RWPE1 (cell line): ENCODE measurements at places on chromosomes 13 and 19.

DNA sequence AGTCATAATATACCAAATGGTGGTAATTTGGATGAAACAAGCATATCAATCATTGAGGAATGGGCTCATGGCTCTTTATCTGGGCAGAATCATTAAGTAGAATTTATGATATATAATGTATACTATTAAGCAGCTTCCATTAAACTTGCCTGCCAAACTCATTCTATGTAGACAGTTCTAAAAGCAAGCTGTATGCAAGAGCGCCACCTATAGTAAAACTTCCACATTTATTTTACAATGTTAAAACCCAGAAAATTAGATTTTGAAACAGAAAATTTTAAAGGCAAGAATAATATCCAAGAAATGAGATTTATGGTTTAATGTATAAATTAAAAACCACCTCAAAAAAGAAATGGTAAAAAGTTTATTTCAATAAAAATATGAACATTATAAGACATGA lies 161.5 kb downstream of the MZT1 start:
- peak; percentile 11 for DNase-seq

- peak; percentile 31 for DNase-seq
These were observed 926 bp upstream of the HNRNPUL1 start for GRCh38 chr19:41263042-41263849.

GRCh38 chr19:35727053-35727955 lies 9.5 kb downstream of the KMT2B start:
- no peak for DNase-seq

- DNase-seq, result no peak
These were observed 8.7 kb upstream of the ZNF492 start for GRCh38 chr19:22625266-22626035.

DNA sequence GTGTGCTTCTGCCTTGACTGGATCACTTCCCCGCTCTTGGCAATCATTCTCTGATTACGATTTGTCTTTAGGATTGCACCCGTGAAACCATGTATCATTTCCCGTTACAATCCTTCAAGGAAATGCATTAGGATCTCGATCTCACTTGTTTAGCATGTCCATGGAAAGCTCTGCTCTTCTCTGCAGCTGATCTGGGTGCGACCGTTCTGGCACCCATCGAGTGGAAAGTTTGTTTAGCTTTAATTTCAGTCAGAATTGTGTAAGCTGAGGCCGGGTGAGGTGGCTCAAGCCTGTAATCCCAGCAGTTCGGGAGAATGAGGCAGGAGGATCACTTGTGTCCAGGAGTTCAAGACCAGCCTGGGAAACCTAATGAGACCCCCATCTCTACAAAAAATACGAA lies 30.9 kb downstream of the NUMBL start:
- DNase-seq, result no peak

GRCh38 chr13:36606060-36606459 lies 67.8 kb upstream of the SERTM1 start:
- DNase-seq, result no peak

DNA sequence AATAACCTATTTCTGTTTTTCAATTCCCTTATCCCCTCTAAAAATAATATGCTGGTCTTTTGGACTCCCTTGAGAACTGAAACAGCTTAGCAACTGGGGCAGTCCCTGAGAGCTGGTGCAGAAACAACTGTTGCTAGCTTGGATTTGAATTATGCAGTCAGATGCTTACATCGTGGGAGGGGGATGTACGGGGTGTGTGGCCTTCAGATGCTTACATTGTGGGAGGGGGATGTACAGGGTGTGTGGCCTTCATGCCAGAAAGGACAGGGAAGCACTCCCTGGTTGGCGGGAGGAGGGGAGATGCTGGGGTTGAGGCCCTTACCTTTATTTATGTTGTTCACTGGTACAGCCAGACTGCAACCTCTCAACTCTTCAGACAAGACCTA lies 25.6 kb downstream of the LRCH1 start:
- DNase-seq, result no peak

DNA sequence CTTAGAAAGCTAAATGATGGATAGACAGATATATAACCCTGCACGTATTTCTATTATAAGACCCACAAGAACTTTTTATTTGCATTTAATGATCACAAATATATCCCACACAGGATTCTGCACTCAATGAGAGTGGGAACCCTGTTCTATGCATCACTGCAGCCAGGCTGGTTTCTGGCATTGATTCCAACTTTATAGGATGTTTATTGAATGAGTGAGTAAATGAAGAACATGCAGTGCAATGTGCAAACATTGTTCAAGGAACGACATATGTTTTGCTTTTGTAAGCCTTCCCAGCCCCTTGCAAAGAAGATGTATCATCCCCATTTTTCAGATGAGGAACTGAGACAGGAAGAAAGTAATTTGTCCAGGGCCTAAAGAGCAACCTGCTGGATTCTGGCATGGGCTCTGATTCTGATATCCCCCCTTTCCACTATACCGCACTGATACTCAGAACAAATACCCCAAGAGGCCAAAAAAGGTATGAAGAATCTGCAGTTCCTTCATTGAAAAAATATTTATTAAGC lies 246.3 kb downstream of the LACC1 start:
- DNase-seq, result no peak

GRCh38 chr19:49425922-49426592 lies 869 bp downstream of the GFY start:
- peak; percentile 34 for DNase-seq

- no peak for DNase-seq
These were observed 363.2 kb downstream of the SLITRK6 start for GRCh38 chr13:85436029-85436428.

GRCh38 chr13:99056381-99057014 lies 78.6 kb upstream of the DOCK9 start:
- no peak for DNase-seq

DNA sequence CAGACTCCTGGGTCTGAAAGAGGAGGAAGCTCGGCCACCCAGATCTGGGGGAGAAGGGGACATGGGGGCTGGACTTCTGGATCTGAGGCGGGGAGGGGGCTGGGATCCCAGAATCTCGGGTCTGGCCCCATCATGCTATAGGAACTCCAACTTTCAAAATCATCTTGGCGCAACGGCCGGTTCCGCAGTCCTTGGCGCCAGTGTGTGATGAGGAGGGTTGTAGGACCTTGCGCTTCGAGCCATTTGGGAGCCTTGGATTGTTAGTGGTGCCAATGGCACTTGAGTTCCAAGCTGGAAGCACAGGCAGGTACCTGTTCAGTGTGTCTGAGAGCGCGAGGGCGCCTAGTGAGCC lies 324 bp downstream of the RUVBL2 start:
- no peak for DNase-seq

DNA sequence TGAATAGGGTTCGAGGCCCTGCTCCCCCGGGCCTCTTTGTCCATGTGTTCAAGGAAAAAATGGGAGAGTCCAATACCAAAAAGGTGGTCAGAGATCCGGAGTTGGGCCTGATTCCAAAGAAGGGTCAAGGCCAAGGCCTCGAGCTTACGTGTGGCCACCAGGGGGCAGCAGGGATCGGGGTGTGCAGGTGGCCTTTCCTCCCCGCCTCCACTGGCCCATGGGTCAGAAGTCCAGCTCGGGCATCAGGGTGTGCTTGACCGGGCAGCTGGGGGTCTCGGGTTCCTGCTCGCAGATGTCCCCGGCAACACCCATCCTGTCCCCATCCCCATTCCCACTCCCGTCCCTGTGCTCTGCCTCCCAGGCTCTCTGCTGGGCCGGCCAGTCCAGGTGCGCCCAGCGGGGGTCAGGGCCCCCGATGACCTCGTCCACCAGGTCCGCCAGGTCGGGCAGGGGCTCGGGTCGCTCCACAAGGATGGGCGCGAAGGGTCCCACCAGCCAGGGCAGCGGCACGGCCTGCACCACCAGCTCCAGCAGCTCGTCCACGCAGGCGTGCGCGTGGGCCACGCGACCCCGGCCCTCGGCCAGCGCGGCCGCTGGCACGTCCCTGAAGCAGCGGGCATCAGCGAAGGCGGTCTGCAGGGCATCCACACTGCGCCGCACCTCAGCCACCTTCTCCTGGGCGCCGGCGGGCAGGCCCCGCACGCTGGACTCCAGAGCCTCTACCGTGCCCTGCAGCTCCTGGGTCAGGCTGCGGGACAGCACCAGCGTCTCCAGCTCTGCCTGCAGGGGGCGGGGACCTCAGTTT lies 5.2 kb upstream of the PLIN4 start:
- no peak for DNase-seq
